ENCODE measurements at places on chromosomes 11 and 22.

DNA sequence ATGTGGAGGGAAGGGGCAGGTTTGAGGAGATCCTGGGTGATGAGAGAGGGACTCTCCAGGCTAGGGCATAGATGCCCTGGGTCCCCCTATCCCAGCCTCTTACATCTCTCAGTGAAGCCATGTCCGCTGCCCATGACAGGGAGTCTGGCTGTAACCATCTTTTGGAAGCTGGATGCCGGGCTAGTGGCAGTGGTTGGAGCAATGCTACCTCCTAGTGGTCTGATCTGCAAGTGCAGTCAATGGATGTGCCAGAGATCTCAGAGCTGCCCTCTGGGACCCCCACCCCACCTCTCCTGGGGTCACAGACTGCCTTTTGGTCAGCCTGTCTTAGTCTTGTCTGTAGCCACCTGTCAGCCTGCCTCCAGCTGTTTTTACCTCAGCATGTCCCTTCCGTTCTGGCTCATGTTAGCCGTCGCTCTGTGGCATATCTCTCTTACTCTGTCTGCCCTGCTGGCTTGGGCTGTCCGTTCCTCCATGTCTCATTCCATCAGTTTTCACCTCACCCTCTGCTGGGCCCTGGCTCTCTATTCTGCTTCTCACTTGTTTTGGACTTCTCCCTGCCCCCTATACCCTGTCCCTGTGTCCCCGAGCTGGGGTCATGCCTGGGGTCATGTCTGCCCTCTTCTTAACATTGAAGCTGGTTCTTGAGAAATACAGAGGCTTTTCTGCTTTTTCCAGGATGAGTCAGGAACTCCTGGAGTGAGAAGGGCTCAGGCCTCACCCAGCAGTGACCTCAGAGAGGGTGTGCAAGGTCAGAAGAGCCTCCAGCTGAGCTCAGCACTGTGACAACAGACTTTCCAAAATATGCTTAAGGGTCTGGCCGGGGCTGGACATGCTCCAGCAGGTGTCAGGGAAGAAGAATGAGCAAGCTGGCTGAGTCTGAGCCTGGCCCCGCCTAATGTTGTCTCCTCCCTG is 52.0 kb upstream of the THY1 start:
- no peaks in the 10 kb centered on the region for H3K27me3 ChIP-seq
- no peaks in the 10 kb centered on the region for H3K4me1 ChIP-seq
- no peaks in the 10 kb centered on the region for H3K36me3 ChIP-seq
- H3K4me3 ChIP-seq, result no peak overlapping the region
- no peak overlapping the region for H3K27ac ChIP-seq

DNA sequence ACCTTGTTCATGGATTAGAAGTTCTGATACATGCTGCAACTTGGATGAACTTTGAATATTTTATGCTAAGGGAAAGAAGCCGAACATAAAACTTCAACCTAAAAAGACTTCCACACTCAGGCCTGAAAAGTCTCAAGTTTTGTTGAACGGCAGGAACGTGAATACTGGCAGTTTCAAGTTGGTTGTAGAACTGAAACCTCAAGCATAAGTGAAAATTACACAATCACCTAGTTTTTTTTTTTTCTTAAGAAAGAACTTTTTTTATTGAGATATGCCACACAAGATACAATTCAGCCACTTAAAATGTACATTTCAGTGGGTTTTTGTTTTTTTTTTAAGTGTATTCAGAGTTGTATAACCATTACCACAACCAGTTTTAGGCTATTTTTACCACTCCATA is 50.8 kb upstream of the ADORA2A start:
- no peak overlapping the region for H3K27ac ChIP-seq
- H3K27me3 ChIP-seq, result no peaks in the 10 kb centered on the region
- peaks cover 7% of the 10 kb centered on the region for H3K36me3 ChIP-seq
- no peaks in the 10 kb centered on the region for H3K4me1 ChIP-seq

DNA sequence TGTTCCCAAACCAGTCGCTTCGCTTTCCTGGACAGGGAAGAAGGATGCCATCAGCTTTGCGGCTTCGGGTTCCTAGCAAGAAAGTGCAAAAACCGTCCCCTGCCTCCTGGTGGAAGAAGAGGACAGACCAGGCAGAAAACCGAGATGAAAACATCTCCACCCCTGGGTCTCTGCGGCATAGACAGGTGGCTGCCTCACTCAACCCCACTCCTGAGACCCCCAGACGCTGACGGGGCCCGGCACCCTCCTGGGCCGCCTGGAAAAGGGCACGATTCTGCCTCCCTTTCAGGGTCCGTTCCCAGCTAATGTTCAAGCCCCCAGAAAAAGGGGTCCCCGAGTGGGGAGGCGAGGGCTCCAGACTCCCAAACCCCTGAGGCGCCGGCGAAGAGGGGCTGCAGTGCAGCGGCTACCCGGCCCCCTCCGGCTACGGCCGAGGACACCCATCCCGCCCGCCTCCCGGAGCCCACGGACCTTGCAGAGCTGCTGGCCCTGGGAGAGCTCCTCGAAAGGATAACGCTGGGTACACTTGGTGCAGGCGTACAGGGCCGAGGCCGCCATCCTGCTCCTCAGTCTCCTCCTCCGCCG is 569 bp downstream of the FAM76B start:
- H3K4me1 ChIP-seq, result no peaks in the 10 kb centered on the region
- peak overlapping the region; percentile 81 for H3K4me3 ChIP-seq
- DNase-seq, result no peak
- H3K27me3 ChIP-seq, result no peaks in the 10 kb centered on the region

GRCh38 chr11:124984512-124984854 is 30.5 kb downstream of the CCDC15 start:
- peak; percentile 29 for DNase-seq
- no peaks in the 10 kb centered on the region for H3K36me3 ChIP-seq
- no peaks in the 10 kb centered on the region for H3K4me1 ChIP-seq
- H3K27me3 ChIP-seq, result no peaks in the 10 kb centered on the region

All from pancreas (tissue), 10 donors.